ENCODE measurements at places on chromosomes 2 and 18.

GRCh38 chr2:224769489-224769888 lies 53.3 kb upstream of the CCDC195 start:
- DNase-seq: no peak

- no peak for DNase-seq
These were observed 30.5 kb upstream of the IMPA2 start for GRCh38 chr18:11950824-11951223.

- no peak for DNase-seq
These were observed 34.5 kb downstream of the INPP5D start for GRCh38 chr2:233094614-233095013.

GRCh38 chr18:4511166-4511565 lies 56.1 kb upstream of the DLGAP1 start:
- DNase-seq: no peak

- no peak for DNase-seq
These were observed 80.4 kb downstream of the CTAGE1 start for GRCh38 chr18:22337306-22337705.

DNA sequence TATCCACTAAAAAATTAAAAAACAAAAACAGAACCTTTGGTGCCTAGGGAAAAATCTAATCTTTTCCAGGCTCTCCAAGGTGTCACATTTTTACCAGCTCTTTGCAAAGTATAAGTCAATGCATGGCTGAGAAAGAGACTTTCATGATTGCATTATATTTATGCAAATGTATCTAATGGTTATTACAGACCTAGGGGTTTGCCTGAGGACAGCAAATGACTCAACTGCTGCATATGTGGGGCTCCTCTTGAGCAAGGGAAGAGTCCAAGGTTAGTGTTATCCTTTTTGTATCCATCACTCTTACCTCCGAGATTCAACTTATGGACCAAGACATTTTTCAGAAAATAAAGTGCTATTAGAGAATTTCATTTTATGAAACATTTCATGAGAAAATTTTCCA lies 33.9 kb upstream of the RMP24 start:
- no peak for DNase-seq

GRCh38 chr2:150046810-150047209 lies 440.7 kb downstream of the RND3 start:
- no peak for DNase-seq

GRCh38 chr2:168327328-168327727 lies 79.9 kb upstream of the STK39 start:
- no peak for DNase-seq

- DNase-seq: no peak
These were observed 151.2 kb upstream of the KLF7 start for GRCh38 chr2:207316906-207317305.

DNA sequence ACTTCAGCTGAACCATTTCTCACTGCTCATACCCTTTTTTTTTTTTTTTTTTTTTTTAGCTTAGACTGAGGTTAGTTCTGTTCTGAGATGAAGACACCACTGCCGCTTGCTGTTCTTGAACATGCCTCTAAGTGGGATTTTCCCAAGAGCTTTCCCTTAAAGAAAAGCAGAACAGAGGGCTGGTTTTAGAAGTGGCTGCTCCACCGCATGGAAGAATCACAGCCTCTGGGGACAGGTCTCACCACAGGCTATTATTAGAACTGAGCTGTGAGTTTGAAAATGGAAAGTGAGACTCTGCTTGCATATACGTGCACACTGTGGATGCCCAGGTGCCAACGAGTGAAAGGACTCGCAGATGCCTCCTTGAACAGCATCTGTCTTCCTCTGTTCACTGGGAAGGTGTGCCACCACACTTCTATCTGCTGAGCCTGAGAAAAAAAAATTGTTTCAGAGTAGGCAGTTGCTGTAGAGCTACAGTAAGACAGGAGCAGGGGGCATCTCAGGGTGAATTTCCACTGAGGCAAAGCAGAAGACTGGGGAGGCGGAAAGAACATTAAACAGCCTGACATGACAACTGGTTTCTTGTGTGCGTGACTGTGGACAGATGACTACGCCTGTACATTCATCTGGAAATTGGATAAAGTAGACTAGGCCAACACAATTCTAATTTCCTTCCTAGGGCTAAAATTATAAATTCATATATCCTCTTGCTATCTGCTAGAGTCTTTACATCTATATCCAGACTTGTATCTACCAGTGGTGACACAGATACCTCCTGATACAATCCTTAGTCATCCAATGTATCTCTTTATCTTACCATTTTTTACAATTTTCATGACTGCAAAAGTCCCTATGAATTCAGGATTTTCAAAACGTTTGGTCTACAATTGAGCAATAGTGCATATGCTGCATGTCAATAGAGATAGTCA lies 1045.7 kb upstream of the CELF4 start:
- DNase-seq: no peak

- DNase-seq: no peak
These were observed 1636.9 kb upstream of the SLC39A10 start for GRCh38 chr2:194020155-194020554.

DNA sequence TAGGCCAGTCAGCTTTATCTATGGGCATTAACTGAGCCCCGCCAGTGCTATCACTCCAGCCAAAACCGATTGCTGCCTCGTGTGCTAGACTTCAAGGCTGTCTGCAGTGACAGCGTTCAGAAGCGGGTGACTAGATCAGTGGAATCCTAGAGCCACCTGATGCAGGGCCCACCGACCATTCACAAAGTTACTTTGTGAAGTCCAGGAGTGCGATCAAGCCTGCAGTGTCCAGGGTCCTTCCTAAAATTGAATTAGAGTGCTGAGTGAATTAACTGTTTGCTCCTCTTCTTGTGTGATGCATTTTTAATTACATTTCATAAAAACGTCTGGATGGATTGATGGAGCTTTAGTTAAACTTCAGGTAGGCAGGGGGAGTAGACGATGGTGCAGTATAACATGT lies 13.9 kb downstream of the PCARE start:
- no peak for DNase-seq

GRCh38 chr2:56287508-56287907 lies 103.7 kb downstream of the CCDC85A start:
- DNase-seq: no peak

GRCh38 chr18:62336618-62337017 lies 11.5 kb downstream of the TNFRSF11A start:
- no peak for DNase-seq

GRCh38 chr2:229050133-229050532 lies 221.0 kb downstream of the PID1 start:
- DNase-seq: no peak

DNA sequence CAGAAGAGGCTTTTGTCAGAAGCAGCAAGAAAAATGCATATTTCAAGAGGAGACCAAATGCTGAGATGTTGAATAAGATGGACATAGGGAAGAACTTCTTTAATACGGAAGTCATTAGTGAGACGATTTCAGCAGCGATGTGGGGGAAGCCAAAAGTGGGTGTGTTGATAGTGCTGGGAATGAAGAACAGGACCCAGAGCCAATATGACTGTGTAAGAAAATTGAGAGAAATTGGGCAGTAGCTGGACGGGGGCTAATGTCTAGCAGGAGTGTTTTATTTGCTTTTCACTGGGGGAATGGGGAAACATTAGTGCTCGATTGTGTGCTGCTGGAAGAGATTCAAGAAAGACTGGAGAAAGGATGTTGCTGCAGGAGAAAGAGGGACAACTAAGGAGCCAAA lies 788.7 kb upstream of the KLHL29 start:
- no peak for DNase-seq

DNA sequence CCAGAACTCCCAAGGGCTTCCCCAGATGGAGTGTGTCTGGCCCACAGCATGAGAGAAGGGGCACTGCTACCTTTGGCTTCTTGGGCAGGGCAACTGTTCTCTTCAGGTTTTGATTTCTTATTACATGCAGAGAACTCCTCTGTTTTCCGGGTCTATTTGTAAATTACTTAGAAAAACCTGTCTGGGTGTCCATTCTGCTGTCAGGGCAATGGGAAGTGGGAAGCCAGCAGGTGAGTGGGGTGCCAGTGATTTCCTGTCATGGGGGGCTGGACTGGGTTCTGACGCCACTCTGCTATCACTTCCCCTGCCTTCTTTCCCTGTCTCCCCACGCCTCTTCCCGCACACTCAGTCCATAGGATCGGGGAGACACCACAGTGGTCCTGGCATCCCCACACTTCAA lies 58.0 kb upstream of the LGALSL start:
- DNase-seq: no peak

DNA sequence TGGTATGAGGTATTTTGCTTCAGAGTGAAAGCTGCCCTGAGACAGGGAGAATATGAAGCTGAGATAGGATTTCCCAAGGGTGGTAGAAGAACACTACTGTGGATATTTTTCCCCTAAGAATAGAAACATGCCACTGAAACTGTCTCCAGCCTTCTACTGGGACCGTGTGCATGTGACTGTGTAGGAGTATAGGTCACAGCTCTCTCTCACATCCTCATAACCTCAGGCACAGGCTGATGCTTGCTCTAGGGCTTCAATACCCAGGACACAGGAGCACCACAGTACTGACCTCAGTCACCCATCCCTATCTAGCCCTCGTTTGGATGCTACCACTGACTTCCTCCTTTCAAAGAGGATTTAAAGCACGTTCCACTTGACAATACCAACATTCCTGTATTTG lies 67.2 kb downstream of the REV1 start:
- no peak for DNase-seq

DNA sequence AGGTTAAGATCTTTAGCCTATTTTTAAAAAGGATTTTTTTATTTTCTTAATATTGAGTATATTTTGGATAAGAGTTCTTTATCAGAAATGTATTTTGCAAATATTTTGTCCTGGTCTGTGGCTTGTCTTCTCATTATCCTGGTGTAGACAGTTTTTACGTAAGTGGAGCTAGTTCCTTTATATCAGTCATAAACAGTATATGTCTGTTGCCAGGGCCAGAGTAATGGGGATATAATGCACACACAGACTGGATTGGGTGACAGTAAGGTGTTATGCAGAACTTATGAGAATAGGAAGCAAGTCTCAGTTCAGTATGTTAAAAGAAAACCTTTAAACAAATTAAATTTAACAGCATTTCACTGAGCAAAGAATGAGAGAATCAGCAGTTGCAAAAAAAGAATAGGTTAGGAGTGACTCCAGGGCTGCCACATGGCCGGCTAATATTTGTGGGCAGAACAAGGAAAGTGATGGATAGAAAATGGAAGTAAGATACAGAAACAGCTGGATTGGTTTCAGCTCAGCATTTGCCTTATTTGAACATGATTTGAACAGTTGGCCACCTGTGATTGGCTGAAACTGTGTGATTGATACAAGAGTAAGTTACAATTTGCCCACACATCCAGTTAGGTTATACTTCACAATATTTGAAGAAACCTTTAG lies 61.1 kb upstream of the ZNG1B start:
- DNase-seq: no peak

DNA sequence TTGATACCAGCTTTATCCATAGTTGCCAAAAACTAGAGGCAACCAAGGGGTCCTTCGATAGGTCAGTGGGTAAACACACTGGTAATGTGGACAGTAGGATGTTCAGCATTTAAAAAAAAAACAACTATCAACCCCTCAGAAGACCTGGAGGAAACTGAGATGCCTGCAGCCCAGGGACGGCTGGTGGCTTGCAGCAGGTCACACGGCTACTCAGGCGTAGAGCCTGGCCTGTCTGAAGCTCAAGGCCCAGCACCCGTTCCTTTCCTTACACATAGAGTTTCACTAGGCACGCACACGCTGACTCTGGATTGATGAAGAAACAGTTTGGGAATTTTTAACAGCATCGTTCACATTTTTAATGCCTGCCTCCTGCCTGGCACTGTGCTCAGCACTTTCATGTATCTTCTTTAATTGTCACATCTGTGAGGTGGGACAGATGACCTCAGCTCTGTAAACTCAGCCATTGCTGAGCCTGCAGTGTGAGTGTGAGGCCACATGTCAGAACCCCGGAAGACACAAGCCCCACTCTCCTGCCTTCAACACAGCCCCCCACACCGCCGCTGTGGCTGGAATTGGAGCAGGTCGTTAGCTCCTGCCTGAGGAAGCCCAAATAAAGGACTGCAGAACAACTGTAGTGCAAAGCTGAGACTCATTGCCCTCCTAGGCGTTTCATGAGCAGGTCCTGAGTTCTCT lies 40.7 kb downstream of the TRAPPC12 start:
- no peak for DNase-seq

GRCh38 chr2:234712421-234712935 lies 215.6 kb upstream of the ARL4C start:
- DNase-seq: no peak

DNA sequence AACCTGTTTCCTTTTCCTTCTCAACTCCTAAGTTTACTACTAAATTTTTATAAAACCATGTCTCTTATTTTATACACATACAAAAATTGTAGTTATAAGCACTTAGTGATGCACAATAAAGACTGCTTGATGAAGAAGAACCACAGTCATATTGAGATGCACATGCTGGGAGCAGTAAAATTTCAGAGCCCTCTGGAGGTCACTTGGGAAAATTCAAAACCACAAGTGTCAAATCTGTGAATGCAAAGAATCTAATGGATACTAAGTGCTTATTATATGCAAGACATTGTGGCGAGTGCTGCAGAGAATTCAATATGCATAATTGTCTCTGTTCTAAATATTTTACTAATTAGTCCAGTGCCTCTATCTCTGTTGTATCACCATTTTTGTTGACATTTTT lies 180.5 kb downstream of the VWC2L start:
- DNase-seq: no peak

DNA sequence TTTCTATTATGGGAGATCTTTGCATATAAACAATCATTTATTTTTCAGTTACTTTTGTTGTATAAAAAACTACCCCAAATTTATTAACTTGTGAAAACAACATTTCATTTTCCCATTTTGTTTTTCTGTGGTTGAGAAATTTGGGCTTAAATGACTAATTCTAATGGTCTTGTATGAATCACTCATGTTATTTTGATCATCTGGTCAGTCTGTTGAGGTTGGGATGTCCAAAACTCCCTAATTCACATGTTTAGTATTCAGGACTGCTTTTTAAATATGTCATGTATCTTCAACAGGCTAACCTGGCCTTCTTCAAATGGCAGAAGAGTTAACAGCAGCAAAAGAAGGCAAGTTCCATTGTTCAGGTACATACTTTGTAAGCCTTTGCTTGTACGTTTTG lies 788.1 kb downstream of the TRIB2 start:
- DNase-seq: no peak

- peak; percentile 8 for DNase-seq
These were observed 223.1 kb upstream of the SP5 start for GRCh38 chr2:170492010-170492409.

- DNase-seq: no peak
These were observed 597.0 kb upstream of the NRXN1 start for GRCh38 chr2:51628917-51629316.

DNA sequence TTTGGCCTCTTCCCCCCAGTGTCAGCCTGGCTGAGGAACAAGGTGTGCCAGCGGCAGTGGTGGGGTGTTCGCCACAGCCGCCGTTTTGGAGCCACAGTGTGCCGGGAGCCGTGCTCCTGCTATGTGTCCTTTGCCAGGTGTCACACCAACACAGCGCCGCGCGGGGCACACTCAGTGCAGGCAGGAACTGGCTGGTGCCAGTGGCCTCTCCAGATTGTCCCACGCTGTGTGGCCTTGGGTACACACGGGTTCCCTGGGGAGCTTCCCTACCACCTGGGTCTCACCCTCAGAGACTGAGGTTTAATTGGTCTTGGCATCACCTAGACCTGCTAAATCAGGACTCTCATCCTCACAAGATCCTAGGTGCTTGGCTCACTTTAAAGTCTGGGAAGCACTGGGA lies 171.6 kb downstream of the LDLRAD4 start:
- DNase-seq: no peak
